GM12864 (cell line): ENCODE measurements at places on chromosomes 1 and 21.

GRCh38 chr1:112391603-112391940 is 4.4 kb upstream of the CTTNBP2NL start:
- no peak for DNase-seq

DNA sequence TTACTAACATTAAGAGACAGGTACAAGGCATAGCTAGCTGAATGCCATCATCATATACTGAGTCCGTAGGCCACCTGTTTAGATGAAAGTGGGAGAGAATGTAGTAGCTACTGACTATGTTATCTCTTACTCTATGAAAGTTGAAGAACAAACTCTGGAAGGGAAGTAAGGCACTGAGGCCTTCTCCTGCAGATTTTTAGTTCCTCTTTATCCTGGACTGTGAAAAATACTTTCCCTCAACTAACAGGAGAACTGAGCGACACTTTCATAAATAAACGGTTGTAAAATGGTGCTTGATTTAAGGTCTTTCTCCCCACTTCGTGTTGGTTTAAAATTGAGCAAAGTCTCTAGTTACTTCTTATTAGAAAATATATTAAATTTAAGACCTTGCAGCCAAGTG is 101.9 kb downstream of the FNBP1L start:
- no peak for DNase-seq

DNA sequence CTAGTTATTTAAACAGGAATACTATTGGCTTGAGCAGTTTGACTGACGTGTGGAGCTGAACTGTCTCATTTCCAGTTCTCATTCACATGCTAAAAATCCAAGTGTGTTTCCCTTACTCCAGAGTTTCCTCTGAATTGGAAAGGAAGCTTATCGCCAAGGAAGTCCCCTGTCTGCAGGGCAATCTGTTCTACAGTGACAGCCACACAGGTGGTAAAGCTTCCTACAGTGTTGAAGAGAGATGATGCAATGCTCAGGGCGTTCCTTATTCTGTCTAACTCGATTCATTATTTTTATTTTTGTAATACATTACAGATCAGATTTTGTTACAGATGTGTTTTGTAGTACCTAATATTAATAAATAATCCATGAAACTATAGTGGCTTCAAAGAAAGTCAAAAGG is 41.3 kb downstream of the ADAMTS5 start:
- no peak for DNase-seq

DNA sequence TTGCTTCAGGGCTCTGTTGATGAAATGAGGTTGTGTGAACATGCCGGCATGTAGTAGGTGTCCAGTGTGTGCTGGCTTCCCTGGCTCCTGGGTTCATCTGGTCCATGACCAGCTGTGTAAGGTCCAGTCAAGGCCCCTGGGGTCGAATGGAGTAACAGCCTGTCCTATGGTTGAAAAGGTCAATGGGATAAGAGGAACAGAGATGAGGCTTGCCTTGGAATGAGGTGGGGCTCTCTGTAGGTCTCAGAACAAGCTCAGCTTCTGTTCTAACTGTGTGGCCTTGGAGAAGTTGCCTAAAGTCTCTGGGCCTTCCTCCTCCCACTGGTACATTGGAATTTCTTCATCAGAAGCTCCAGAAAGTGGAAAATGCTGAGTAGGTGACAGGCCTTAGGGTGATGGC is 26.6 kb downstream of the RPS6KA1 start:
- DNase-seq, result no peak

GRCh38 chr1:152502496-152503180 is 8.0 kb upstream of the LCE5A start:
- DNase-seq, result no peak

DNA sequence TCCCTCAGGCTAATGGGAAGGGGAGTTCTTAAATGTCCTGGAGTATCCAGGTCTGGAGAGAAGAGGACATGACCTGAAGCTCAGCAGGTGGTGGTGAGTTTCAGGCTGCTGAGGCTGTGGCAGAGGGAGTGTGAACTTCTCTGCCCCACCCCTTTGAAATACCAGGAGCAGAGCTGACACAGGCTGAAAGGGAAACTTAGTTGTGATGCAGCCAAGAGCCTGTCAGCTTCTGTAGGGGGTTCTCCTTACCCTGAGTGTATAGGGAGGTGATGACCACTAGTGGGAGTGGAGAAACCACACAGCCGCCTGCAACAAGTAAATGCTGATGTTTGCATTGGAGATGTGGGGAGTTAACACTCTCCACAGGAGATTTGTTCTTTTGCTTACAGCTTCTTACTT is 152.3 kb downstream of the FCRL5 start:
- DNase-seq, result no peak

DNA sequence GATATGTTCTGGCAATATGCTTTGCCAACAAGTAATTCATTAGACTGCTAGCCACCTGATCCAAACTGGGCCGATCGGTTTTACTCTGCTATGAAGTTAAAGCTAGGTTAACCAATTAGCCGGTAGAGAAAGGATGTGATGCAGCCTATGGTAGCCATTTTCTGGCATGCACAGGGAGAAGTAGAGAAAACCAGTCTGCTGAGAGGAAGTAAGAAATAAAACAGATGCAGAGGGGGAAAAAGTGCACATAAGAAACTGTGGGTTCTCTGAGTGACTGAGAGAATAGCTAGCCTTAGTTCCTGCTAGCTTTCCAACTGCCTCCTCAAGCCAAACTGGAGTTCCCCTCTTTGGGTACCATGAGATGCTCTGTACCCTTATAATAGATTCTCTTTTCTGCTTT is 52.8 kb downstream of the ARID4B start:
- peak; percentile 45 for DNase-seq

DNA sequence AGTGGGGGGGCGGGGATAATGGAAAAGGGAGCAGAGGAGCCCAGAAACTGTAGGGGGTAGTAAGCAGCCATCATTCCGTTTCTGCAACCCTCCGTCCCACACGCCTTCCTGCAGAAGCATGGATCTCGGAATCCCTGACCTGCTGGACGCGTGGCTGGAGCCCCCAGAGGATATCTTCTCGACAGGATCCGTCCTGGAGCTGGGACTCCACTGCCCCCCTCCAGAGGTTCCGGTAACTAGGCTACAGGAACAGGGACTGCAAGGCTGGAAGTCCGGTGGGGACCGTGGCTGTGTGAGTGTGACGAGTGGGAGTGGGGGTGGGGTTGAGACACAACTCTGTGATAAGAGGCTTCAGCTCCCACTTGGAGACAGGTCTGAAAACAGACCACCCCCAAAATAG is 706 bp downstream of the CREB3L4 start:
- no peak for DNase-seq

GRCh38 chr21:39712273-39712672 is 32.7 kb upstream of the IGSF5 start:
- no peak for DNase-seq

GRCh38 chr21:16455978-16456377 is 726.2 kb downstream of the USP25 start:
- DNase-seq, result no peak

DNA sequence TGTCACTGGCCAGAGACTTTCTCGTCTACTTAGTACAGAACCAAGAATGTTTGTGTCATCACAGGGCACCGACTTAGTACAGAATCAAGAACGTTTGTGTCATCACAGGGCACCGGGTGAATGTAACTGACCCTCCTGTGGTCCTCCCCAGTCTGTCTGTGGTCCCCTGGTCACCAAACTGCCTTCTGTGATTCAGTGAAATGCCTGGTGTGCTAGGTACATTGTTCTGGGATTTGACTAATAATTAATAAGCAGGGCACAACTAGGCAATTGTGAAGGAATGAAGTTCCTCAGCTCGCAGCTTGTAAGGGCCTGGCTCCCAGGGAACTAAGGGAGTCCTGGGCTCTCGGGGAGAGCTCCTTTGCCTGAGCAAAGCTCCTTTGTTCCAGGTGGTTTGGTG is 7.2 kb downstream of the MECR start:
- DNase-seq, result no peak

DNA sequence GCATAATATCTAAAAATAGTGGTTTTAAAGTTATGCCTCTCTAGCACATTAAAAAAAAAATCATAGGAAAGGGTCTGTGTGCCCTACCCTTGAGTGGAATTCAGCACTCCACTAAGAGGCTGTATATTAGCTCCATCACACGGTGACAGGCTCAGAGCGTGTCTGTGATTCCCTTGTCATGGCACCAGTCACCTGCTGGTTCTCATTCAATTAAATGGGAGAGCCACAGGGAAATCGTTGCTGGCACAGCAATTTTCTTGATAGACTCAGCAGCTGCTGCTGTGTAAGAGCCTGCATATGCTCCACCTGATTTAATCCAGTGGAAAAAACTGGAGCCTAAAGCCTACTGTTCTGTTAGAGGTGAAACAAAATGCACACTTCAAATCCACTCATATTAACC is 9.5 kb downstream of the ATP6V1G3 start:
- no peak for DNase-seq

- no peak for DNase-seq
Measured at GRCh38 chr1:76343356-76343755, 268.8 kb downstream of the ST6GALNAC3 start.

GRCh38 chr1:150093805-150094204 is 26.2 kb downstream of the VPS45 start:
- DNase-seq, result no peak

GRCh38 chr21:43306911-43307676 is 119.8 kb downstream of the SIK1 start:
- DNase-seq, result peak; percentile 36

GRCh38 chr1:59846209-59846894 is 31.6 kb downstream of the HOOK1 start:
- no peak for DNase-seq

- DNase-seq, result no peak
Measured at GRCh38 chr1:63886340-63886739, 112.5 kb downstream of the ROR1 start.

- DNase-seq, result no peak
Measured at GRCh38 chr1:5403935-5404334, 588.3 kb downstream of the NPHP4 start.

- no peak for DNase-seq
Measured at GRCh38 chr1:117857418-117857817, 72.0 kb downstream of the GDAP2 start.

DNA sequence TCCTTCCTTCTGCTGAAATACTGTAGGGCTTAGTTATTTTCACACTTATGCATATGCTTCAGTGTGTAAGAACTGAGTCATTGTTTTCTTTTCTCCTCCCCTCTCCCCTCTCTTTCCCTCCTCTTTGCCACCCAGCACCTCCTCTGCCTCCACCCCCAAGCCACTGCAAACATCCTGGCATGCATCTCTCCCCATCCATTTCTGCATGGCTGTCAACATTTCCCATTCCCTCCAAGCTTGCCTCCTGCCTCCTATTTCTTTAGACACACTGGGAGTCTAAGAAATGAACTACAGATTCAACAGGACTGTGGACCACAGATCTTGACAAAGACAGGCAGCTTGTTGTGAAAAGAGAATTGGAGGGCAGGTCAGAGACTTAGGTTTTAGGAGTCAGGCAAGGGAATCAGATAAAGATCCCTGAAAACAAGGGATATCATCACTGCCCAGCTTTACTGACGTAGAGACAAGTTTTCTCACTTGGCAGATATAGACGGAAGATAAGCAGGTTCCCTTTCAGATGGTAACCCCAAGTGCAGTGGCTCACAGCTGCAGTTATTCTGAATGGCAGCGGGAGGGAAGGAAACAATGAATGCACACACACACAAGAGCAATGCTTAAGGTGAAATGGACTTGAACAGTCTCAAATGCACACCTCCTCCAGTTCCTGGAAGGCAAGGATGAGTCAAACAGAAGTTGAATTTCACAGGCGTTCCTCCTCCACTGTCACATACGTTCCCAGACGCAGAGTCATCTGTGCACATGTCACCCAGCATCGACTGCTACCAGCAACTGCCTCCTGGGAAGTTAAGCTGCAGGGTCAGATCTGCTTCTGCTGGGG is 56.1 kb downstream of the HIVEP3 start:
- DNase-seq, result no peak

GRCh38 chr1:18556364-18556763 is 74.3 kb upstream of the PAX7 start:
- DNase-seq, result no peak

DNA sequence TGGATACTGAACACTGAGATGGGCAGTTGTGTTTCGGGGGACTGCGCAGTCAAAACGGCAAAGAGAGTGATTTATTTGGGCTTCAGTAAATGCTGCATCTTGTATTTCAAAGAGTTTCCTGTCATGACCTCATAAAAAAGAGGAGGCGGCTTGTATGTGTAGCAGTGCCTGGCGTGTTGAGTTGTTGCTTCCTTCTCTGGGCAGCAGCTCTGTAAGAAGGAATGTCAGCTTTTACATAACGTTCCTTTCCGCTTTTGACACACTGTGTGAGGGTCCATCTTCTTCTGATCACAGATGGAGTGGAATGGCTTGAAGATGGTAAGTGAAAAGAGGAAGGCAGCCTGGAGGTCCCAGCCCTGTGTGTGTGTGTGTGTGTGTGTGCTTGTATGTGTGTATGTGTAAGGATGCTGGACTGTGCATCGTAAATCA is 941 bp downstream of the ELAVL4 start:
- DNase-seq, result no peak

DNA sequence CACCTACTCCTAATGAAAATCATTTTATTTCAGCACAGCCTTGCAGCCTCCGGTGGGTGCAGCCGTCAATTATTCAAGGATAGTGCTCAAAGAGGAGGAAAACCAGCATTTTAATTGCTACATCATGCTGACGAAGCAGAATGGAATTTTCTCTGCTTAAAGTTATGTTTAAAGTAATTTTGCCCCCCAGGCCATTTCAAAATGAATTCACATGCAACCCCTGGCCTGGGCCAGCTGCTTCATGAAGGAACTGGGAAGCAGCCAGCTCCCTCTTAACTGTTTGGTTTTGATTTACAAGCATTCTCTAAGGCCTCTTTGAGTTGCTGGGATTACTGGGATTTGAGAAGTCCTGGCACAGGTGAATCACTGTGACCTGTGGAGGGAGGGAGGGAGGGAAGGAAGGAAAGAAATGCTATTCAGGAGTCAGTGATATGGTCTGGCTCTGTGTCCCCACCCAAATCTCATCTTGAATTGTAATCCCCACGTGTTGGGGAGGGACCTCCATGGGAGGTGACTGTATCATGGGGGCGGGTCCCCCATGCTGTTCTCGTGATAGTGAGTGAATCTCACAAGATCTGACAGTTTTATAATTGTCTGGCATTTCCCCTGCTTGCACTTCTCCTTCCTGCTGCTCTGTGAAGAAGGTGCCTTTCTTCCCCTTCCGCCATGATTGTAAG is 66.0 kb downstream of the PGBD5 start:
- no peak for DNase-seq

GRCh38 chr1:228277491-228278431 is 69.9 kb downstream of the OBSCN start:
- DNase-seq, result no peak

GRCh38 chr1:157517016-157517415 is 35.3 kb downstream of the FCRL5 start:
- no peak for DNase-seq

DNA sequence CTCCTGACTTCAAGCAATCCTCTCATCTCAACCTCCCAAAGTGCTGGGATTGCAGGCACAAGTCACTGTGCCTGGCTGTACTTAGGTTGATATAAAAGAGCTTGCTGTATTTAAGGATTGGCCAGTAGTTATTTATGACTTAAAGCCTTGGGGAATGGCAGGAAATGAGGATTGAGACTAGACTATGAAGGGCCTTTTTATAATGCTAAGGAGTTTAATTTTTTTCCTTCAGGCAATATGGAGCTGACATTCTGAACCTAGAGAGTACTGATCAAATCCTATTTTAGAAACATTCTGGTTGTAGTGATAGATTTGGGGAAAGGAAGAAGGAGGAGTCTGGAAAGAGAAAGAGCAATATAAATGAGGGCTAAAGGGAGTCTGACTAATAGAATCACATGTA is 44.7 kb downstream of the MSH4 start:
- no peak for DNase-seq
